ENCODE measurements at places on chromosomes 12 and 14.

DNA sequence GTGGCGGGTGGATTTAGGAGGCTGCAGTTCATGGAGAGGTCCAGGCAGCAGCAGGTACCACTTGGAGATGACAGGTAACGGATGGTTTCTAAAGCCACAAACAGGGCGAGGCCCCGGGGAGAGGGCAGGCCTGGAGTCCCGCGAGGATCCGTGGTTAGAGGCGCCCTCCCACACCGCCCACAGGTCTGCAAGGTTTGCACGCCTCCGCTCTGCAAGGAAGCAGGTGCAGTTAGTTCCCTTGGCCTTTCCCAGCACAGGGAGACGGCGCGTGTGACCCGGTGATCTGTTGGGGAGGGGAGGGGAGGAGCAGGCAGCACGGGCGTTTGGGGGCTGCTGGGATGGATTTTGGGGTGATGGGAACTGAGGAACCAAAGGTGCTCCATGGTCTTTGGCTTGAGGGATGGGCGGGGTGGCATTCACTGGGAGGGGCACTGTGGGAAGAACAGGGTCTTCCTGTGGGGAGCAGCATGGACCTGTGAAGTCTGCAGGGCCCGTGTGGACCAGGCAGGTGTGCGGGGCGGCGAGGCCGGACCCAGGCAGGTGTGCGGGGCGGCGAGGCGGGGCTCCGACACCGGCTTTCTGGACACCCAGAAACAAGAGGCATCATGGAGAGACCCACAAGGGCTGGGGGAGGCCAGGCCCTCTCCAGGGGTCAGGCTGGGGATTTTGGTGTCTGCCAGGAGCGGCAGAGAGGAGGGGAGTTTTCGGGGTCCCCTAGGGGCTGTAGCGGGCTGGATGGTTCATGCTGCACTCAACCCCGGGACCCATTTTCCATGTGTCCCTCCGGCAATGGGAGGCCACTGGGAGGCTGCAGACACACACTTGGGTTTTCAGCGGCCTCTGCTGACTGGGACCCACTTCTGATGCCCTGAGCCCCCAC, 29.1 kb downstream of the NOC4L start:
- no peak for DNase-seq

DNA sequence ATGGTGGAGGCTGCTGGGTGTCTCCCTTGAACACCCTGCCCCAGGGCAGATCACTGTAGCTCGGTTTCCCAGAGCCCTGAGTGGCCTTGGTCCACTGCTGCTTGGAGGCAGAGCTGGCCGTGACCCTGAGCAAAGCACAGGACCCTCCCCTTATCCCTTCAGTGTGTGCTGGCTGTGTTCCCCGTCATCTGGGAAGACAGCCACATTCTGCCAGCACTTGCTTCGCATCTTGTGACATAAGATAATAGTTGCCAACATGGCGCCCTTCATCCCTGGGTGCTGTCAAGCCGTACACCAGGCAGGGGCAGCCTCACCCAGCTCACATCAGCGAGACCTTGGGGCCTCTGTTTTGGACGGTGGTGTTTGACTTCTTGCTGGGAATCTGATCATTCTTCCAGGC, 12.1 kb upstream of the ALDH2 start:
- DNase-seq: no peak

GRCh38 chr12:55927588-55928502, at the start of gene PYM1:
Gene PYM1 (minus strand): TSS chr12:55927894. CDS start chr12:55927761, 133 bp downstream.
- peak; percentile 38 for DNase-seq

- no peak for DNase-seq
These were observed 32.7 kb downstream of the NOPCHAP1 start for GRCh38 chr12:105018776-105019175.

DNA sequence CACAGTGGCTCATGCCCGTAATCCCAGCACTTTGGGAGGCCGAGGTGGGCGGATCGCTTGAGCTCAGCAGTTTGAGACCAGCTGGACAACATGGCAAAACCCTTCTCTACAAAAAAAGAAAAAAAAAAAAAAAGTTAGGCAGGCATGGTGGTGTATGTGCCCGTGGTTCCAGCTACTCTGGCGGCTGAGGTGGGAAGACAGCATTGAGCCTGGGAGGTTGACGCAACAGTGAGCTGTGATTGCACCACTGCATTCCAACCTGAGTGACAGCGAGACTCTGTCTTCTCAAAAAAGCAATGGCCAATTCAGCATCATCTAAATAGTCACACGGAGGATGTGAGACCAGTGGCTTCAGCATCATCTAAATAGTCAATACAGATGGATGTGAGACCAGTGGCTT, 10.4 kb upstream of the SAMD4A start:
- DNase-seq: no peak

DNA sequence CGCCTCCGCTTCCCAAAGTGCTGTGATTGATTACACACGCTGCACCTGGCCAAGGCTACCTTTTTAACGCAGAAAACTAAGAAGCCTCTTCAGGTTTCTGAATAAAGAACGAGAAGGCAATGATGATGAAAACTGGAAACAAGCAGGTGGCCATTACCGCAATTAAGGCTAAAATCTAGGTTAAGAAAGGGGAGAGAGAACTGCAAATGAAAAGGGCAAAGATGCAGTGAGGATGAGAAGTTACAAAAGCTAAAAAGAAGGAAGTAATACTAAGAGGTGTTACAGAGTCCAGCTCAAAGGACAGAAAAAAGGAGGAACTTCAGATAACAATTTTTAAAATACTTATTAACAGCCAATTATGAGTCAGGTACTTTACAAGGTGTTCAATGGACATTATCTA, 79.7 kb downstream of the DUSP16 start:
- no peak for DNase-seq

DNA sequence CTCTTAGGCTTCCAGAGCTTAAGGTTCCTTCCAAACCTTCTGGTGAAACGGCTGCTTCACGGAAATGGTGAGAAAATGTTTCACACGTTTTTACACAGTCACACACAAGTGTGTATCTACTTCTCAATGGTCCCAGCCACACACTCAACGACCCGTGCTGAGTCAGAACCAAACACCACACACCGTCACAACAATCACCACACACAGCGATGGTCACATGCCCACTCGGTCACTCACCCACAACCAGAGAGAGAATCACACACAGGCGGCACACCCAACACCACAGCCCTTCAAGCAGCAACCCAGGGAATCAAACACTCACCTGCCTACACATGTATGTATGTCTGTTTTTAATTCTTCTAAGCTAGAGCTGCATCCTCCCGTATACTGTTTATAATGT, 12.6 kb upstream of the PLEKHD1 start:
- DNase-seq: no peak

GRCh38 chr14:61190341-61190740, 90.8 kb downstream of the TMEM30B start:
- DNase-seq: no peak

- no peak for DNase-seq
These were observed 148.1 kb downstream of the LMNTD1 start for GRCh38 chr12:25404955-25405354.

DNA sequence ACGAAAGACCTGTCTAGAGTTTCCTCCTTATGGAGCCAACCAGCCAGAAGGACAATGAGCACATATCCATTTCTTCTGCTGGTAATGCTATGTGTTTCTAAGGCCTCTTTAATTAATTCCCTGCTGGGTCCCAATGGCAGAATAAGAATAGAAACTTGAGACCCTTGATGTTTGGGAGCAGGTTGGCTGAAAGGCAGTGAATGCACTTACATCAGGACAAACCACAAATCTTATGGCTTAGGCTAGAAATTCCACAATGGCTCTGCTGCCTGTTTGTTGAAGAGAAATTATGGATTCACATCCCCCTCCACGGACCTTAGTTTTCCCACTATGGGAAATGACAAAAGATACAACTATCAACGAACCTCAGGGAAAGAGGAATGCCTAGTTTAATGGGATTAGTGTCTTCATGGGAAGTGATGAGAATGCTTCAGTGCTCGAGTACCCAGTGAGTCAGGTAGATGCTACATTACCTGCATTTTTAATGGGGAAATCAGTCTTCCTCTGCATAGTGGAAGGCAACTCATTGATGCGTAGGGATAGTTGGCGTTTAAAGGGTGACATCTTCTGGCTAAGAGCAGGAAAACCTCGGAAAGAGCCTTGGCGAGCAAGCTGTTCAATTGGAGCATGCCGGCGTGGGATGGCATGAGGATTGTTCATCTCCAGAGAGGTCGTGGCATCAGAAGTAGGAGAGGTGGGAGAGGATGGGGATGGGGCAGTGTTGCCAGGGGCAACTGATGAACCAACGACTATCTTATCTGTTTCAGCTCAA, 46.5 kb downstream of the PAPLN start:
- DNase-seq: no peak

GRCh38 chr12:62618930-62619329, 152.3 kb downstream of the MON2 start:
- no peak for DNase-seq

DNA sequence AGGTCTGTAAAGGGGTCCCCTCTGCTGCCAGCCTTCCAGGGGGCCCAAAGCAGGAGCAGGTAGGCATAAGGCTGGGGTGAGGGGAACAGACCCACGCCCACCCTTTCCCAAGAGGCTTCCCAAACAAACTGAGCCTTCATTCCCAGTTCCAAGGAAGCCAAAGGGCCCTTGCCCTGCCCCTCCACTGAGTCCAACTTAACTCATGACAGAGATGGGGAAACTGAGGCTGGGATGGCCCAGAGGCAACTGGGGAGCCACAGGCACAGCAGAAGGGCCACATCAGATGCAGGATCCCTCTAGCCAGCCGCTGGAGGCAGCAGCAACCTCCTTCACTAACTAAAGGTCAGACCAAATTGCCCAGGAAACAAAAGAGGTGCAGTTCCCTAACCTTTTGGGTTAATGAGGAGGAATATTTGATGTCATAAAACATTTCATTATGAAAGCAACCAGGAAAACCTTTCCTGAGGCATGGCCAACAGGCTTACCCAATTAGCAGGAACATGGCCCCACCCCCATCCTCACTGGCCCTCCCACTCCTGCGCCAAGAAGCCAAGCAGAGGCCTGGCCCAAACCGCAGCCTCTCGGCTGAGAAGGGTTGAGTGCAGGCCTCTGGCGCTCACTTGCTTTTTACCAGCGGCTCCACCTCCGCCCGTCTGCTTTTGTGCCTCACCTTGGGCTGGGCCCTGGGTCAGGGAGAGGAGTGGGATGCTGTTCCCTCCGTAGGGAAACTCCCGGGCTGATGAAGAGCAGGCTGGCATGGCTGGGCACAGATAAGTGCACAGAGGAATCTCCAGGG, 293.5 kb upstream of the RTL1 start:
- no peak for DNase-seq

DNA sequence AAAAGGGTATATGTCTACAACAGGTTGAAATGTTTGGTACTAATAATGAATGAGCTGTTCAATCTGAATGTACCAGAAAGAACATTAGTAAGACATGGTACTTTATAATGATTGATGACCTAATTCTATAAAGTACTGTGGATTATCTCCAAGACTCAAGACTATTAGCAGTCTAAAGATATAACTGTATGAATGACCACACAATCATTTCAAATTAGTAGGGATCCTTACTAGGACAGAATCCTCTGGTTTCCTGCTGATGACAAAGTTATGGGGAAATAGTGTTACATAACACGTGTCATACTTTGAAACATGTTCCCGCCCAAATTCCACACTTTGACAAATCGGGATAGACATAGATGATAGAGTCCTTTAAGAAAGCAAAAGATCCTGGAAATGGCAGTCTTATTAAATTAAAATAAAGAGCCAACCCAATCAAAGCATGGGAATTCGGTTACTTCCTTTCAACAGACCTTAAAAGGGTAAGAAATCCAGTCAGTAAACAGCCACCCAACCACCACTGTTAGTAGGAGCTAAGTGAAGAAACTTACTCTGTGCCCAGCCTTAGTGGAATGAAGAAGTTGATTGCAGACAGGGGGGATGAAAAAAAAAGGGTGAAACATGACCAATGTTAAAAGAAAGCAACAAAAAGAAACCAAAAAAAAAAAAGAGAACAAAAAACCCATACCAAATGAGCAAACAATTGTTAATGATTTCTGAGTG, 2.8 kb downstream of the VPS29 start:
- no peak for DNase-seq

GRCh38 chr14:99791476-99792209, 1.6 kb upstream of the EML1 start:
- DNase-seq: no peak

DNA sequence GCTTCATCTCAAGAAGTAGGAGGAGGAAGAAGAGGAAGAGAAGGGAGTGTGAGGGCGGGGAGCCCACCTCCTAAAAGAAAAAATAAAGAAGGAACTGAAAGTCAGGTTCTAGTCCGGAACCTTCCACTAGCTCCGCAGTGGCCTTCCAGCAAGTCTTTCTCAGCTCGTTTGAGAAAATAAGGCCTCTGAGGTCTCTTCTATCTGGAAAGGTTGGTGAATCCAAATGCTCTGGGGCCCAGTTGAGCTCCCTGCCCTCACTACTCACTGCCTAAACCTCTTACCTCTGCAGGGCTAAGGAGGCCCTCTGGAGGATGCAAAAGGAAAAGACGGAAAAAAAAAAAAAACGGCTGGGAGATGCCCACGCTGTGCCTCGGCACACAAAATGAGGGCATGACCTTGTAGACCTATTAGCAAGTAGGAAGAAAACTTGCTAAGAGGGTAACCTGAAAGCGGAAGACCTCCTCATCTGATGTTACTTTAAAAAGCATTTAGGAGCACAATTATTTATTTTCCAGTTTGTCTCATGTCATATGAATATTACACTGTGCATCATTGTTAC, 35.9 kb downstream of the FBLN5 start:
- DNase-seq: no peak

- DNase-seq: no peak
These were observed 107.9 kb downstream of the SLC38A4 start for GRCh38 chr12:46717868-46718267.

GRCh38 chr14:104271391-104271790, 133.0 kb downstream of the KIF26A start:
- DNase-seq: no peak

DNA sequence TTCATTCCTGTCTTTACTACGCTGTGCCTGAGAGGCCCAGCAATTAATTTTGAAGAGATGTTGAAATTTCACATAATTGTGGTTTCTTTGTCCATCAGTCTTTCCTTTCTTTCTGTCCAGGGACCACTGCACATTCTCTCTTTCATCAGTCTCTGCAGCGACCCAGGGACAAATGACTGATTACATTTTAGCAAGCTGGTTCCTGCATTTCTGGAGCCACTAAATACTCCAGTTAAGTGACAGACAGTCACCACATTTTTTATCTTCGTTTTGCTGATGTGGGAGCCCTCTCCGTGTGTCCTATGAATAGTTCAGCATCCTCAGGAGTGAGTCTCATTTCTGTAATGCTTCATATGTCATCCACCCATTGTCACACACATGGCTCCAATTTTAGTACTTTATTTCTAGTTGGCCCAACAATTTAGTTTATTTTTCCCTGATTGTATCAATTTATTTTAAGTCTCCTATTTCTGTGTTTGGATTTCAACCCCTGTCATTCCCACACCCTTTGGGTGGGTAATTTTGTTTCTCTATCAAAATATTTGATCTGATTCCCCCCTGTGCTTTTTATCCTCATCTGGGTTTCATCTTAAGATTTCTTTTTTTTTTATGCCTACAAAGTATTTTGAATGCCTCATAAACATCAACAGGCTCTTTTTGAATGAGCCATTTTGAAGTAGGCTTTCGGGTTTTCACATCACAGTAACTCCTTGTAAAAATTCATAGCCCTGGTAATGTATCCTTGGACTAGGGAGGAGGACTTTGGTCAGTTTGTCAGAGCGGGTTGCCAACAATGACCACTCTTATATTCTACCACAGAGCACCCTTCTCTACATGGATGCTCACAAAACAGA, 1196.5 kb downstream of the GALC start:
- no peak for DNase-seq
